ENCODE measurements at places on chromosomes 12 and 14. TPM values are rescaled to one million over a fixed set of nuclear protein-coding genes. Genes with fewer than 3 reads are reported as not detected.

NRL gene
- total RNA-seq: 0.75 TPM

CD27 gene
- 0.30 TPM for total RNA-seq

SLC10A1 gene
- not detected for total RNA-seq

CBLN3 gene
- total RNA-seq: 0.65 TPM

SLC25A47 gene
- total RNA-seq: not detected

PMCH gene
- total RNA-seq: not detected

MMP14 gene
- 22.5 TPM for total RNA-seq

DNA sequence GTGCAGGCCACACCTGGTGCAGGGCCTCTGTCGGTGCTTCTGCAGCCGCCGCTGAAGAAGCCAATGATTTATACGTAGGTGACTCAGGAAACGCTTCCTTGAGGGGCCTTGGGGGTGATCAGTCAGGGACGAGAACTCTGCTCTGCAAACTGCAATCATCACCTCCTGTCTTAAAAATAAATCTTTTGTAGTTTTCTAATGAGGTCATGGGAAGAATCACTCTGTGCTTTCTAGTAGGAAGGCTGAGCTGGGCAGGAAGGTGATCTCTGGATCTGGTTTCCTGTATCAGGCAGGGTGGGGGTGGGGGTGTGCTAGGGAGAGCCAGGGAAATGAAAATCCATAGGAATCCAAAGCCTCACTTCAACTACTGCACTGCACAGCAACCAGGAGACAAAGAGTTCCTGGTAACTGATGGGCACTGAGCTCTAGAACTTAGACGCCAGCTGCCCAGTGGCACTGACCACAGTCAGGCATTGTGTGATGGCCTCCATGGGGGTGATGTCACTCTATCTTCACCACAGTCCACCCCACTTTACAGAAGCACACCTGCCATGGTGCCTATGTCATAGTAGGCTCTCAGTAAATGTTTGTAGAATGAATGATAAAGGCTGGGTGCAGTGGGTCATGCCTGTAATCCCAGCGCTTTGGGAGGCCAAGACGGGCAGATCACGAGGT is 292.4 kb upstream of the PWP1 start:
- no peak for DNase-seq

- no peak for DNase-seq
These were observed 59.3 kb downstream of the HEATR5A start for GRCh38 chr14:31360919-31361662.

DNA sequence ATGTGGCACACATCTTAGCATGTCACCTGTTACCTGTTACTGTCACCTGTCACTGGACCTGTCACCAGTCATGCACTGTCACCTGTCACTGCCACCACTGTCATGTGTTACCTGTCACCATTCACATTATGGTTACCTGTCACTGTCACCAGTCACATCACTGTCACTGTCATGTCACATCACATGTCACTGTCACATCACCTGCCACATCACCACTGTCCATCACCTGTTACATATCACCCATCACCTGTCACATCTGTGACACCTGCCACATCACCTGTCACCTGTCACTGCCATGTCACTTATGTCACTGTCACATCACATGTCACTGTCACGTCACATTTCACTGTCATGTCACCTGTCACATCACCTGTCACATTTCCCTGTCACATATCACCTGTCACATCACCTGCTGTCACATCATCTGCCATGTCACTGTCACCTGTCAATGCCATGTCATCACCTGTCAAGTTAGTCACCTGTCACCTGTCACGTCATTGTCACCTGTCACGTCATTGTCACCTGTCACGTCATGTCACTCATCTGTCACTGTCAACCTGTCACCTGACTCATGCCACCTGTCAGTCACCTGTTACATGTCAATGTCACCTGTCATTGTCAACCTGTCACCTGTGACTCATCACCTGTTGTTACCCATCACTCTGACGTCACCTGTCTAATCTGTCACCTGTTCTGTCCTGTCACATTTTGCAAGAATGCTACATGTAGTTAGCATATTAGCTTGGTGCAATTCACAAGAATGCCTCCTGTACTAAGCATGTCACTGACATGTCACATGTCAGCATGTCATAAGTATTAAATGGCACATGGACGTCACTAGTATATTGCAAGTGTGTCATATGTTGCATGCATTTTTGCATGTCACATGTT is 29.0 kb upstream of the TESC start:
- DNase-seq: no peak

GRCh38 chr14:104522926-104523545 is 56.5 kb upstream of the C14orf180 start:
- DNase-seq: no peak

GRCh38 chr12:106211973-106212372 is 35.8 kb downstream of the CKAP4 start:
- no peak for DNase-seq
